ENCODE measurements at places on chromosomes 3 and 15.

DNA sequence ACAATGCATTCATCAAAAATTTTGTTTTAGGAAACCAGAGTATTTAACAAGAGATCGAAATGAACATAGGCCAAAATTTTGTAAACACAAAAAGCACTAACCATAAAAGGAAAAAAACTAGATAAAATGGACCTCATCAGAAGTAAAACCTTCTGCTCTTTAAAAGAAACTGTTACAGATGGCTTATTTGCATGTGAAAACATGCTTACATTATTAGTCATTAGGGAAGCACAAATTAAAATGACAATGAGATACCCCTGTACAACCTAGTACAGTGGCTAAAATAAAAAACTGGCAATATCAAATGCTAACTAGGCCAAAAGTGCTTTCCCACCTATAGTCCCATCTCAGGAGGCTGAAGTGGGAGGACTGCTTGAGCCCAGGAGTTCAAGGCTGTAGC is 19.3 kb downstream of the UBR1 start:
- no peak for DNase-seq

DNA sequence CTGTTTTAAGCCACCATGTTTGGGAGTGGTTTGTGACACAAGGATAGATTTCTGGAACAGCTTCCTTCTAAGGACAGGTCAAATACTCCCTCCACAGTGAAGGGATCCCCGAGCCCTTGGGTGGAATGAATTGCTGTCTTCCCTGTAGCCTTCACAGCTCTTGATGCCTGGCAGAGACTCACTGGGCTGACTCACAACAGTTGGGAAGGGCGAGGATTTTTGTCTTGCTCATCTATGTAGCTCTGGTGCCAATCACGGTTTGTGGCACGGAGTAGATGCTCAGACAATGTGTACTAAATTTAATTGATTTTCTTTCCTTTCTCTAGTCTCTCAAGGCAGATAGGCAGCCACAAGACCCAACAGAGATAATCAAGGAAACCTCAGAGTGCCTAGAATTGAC is 27.0 kb downstream of the CRYGS start:
- DNase-seq, result no peak

DNA sequence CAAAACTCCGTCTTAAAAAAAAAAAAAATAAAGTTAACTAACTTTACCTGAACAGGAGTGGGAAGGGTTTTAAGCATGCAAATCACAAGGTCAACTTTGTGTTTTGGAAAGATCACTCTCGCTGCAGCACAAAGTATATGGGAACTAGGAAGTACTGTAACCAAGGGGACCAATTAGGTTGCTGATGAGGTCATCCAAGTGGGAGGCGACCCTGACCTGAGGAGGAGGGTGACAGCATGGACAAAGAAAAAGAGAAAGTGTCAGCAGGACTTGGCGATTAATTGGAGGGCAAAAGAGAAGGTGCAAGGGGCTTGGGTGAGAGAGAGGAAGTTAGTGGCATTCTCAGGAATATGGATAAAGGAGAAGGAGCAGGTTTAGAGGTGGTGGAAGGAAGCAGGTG is 89.5 kb upstream of the ZBED2 start:
- no peak for DNase-seq

DNA sequence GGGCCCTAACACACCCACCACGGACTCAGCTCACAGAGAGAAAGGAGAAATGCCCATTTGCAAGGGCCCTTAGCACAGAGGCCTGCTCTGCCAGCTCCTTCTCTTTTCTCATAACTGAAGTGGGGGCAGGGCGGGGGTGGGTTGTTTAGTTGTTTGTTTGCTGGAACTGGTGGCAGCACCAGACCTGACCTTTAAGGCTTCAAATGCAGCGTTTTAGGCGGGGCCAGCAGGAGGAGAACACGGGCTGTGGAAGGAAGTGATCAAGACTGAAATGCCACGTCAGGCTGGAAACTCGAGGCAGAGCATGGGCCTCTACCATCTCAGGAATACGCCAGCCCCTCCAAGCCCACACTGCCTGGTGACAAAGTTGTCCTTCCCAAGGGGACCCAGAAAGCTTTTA is 9.3 kb downstream of the CACNA2D2 start:
- DNase-seq, result no peak

DNA sequence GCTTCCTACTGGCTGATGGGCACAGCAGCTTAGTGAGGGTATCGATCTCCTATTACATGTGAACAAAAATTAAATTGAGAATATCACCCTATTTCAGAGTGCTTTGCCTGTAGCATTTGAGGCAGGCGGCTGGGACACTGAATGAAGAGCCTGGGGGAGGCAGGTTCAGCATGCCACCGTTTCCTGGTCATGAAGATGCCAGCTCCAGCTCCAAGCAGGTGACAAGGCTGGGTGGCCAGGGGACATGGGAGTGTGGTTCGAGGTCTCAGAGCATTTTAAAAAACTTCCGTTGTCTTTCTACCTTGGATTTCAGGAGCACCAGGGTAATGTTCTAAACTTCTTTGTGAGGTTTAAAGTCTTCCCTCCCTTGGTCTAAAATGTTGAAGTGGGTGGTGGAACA is 158.2 kb downstream of the RPLP1 start:
- DNase-seq, result no peak

DNA sequence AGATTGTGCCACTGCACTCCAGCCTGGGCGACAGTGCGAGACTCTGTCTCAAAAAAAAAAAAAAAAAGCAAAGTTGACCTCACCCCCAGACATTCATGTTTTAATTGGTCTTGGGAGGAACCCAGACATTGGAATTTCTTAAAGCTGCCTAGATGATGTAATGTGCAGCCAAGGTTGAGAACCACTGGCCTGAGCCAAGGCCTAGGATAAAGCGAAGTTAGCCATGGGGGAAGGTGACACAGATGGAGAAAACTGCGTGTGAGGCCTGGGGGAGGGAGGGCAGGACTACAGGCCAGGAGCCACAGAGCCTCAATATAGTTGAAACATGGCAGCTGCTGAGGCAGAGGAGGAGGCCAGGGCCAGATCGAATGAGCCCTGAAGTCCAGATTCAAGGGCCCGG is 21.0 kb downstream of the GLB1 start:
- DNase-seq, result no peak

DNA sequence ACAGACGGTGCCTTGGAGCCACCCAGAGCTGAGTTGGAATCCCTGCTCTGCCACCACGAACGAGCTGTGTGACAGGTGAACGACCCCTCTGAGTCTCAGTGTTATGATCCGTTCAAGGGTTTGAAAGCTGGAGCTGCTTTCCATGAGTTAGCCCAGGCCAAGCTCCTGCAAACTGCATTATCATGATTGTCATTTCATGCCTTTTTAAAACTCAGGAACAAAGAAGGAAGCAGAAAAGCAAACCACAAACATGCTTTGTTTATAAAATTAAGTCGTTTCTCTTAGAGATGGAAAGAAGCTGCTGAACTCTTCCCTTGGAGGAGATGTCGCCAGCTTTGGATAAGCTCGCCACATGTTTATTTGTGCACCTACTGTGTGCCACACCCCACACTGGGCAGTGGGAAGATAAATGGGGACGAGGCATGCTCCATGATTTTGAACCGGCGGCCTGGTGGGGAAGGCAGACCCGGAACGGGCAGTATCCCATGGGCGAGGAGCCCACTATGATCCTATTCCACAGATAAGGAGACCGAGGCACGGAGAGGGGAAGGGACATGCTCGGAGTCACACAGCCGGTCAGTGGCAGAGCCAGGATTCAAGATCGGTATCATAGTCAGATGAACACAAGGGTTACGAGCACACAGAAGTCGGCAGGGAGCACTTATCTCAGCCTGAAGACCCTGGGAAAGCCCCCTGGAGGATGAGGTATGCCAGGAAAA is 15.9 kb downstream of the HRH1 start:
- DNase-seq, result no peak

- no peak for DNase-seq
These were observed 506.5 kb downstream of the LPP start for GRCh38 chr3:188660415-188660814.

DNA sequence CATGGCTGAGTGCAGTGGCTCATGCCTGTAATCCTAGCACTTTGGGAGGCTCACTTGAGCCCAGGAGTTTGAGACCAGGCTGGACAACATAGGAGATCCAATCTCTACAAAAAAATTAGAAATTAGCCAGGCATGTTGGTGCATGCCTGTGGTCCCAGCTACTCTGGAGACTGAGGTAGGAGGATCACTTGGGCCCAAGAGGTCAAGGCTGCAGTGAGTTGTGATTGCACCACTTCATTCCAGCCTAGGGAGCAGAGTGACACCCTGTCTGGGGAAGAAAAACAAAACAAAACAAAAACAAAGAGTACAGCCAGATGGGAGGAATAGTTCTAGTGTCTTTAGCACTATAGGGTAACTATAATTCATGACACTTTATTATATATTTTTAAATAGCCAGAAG is 26.2 kb upstream of the COMMD4 start:
- DNase-seq, result no peak

GRCh38 chr3:174862101-174862500 is 3.0 kb downstream of the NAALADL2 start:
- DNase-seq, result no peak

DNA sequence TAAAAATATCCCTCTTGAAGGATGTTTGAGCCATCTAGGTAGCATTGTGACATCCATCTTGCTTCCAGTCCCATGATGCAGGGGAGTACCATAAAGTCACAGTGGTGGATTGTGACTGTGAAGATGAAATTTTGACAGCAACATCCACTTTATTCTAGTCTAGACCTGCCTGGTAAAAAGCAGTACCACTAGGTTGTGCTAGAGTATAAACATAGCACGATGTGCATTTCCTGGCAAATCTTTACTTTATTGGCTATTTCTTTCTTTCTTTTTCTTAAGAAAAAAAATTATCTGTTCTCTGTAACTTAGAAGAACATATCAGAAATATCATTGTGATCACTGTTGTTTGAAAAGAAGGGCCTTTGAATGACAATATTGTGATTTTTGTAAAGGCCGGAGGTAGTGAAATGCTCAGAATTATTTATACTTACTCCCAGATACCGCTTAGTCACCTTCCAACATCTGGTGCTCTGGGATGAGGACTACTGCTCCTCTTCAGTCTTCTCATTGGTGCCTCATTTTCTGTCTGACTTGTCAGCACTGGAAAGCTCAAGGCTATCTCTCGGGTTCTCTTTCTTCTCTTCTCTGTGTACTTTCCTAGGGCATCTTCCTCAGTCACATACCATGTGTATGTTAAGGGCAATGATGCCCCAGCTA is 35.6 kb downstream of the AGBL1 start:
- DNase-seq, result no peak

DNA sequence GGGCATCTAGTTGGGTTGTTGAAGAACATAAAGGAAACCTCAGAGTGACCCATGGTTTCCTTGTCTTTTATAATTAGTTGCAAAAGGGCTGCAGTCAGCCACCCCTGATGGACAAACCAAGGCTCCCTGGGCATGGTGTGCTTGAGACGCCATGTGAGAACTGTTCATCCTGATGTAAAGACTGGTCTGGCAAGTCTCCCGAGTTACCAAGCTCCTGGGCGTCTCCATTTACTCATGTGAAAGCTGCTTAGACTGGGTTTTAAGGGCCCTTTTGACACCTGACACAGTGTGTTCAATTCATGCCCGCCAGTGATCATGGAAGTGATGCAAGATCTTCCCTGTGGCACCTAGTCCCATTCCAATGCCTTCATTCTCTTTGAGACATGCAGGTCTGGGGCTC is 49.4 kb downstream of the GRK7 start:
- DNase-seq, result no peak

DNA sequence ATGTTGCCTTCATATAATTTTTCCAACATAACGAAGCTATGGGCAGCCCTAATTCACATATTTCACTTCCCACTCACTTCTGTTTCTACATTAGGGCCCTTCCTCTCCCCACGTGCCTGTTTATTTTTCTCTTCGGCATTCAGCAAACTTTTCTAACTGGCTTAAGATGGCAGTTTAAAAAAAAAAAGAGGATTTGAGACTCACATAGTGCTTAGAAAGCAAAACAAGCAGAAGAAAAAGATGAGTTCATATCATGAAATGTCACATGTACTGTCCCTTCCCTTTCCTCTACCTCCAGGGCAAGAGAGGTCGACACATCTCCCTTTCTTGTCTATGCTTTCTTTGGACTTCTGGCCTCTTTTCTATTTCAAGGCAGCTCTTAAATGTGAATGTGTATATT is 30.6 kb downstream of the SLC49A4 start:
- DNase-seq, result no peak

- DNase-seq, result no peak
These were observed 34.6 kb upstream of the GPR149 start for GRCh38 chr3:154464440-154465190.

DNA sequence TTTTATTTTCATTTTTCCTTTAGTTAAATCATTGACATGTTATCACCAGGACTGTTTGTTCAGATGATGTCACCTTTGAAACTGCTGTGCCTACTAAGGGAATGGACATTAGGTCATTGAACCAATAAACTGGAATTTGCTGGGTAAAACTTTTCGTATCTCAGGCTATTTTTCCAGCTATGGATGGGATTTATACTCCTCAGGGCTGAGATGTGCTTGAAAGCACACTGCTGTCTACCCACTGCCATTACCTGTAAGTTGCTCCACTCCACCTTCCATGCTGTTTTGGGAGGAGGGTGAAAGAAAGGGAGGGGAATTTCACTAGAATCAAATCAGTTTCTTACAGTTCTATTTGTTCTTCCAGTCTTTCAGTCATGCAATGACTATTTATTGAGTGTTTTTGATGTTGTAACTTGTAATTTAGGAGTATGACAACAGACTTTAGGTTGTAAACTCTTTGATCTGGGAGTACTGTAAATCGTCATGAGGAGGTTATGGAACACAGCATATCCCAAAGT is 11.3 kb downstream of the EHD4 start:
- no peak for DNase-seq

GRCh38 chr3:29759411-29760225 is 478.7 kb downstream of the RBMS3 start:
- DNase-seq, result no peak

GRCh38 chr15:65338823-65339222 is 34.3 kb downstream of the RNU5B-1 start:
- no peak for DNase-seq

GRCh38 chr15:44308415-44308814 is 19.9 kb downstream of the GOLM2 start:
- DNase-seq, result peak; percentile 16

- DNase-seq, result no peak
These were observed 300.6 kb upstream of the KCNH8 start for GRCh38 chr3:18847583-18848197.

- no peak for DNase-seq
These were observed 103.4 kb upstream of the HACD2 start for GRCh38 chr3:123688241-123688747.

- DNase-seq, result no peak
These were observed 20.4 kb downstream of the ABI3BP start for GRCh38 chr3:100972867-100973266.

DNA sequence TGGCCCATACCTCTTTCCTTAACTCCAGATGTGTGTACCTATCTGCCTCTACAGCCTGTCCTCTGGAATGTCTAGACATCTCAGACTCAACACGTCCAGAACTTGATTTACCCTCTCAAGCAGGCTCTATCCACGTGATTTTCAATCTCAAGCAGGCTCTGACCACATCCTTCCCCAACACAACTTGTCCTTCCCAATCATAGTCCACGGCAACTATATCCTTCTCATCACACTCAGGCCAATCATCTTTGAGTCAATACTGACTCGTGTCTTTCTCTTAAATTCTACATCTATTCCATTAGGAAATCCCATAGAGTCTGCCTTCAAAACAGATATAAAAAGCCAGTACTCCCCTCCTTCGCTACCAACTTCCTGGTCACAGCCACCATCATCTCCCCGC is 70.4 kb downstream of the FOXP1 start:
- DNase-seq, result no peak
